ENCODE measurements at places on chromosomes 12 and 14. TPM values are rescaled to one million over a fixed set of nuclear protein-coding genes. Genes with fewer than 3 reads are reported as not detected.

DNA sequence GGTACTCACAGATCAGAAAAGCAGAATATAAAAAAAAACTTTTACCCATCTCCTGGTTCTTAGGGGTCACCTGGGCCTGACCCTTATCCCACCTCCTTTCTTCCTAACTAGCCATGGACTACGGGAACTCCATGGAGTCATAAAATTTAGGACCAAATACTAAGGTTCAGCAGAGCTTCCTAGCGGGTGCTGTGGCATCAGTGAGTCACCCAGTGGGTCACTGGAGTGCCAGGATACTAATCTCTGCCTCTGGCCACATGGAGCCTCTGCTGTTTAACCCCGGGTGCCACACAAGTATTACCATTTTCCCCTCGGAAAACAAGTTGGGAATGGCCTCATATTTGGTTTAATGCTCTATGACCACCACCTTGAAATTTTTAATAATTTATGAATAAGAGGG is 6.9 kb downstream of the ZBTB39 start:
- no peaks in the 10 kb centered on the region for H3K36me3 ChIP-seq
- no peak overlapping the region for H3K27ac ChIP-seq

DNA sequence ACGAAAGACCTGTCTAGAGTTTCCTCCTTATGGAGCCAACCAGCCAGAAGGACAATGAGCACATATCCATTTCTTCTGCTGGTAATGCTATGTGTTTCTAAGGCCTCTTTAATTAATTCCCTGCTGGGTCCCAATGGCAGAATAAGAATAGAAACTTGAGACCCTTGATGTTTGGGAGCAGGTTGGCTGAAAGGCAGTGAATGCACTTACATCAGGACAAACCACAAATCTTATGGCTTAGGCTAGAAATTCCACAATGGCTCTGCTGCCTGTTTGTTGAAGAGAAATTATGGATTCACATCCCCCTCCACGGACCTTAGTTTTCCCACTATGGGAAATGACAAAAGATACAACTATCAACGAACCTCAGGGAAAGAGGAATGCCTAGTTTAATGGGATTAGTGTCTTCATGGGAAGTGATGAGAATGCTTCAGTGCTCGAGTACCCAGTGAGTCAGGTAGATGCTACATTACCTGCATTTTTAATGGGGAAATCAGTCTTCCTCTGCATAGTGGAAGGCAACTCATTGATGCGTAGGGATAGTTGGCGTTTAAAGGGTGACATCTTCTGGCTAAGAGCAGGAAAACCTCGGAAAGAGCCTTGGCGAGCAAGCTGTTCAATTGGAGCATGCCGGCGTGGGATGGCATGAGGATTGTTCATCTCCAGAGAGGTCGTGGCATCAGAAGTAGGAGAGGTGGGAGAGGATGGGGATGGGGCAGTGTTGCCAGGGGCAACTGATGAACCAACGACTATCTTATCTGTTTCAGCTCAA is 46.5 kb downstream of the PAPLN start:
- H3K27ac ChIP-seq, result no peak overlapping the region
- no peak overlapping the region for H3K4me3 ChIP-seq
- peaks cover 6% of the 10 kb centered on the region for H3K36me3 ChIP-seq
- H3K4me1 ChIP-seq, result no peaks in the 10 kb centered on the region
- no peaks in the 10 kb centered on the region for H3K27me3 ChIP-seq

GRCh38 chr12:6652391-6652790 is 5.2 kb upstream of the ACRBP start:
- H3K4me3 ChIP-seq, result no peak overlapping the region
- H3K27me3 ChIP-seq, result no peaks in the 10 kb centered on the region
- no peaks in the 10 kb centered on the region for H3K4me1 ChIP-seq

- no peak for DNase-seq
- H3K4me1 ChIP-seq, result no peaks in the 10 kb centered on the region
Measured at GRCh38 chr12:68114606-68115005, 44.9 kb downstream of the IFNG start.

DNA sequence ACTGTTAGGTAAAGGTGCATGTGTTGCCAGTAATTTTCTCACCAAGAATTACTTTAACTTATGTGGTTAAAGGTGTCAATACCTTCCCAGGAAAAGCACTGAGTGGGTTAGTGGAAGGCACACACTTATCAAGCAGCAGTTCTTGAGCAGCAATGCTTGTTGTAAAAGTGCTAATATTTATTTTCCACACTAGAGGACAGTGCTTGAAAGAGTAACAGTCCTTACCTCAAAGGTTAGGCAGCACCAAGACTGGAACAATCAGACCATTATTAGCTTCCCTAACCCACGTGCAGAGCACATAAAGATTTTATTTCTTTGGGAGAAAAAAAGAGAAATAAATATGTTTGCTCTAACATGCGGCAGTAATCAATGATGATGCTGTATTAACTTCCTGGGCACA is 48.8 kb upstream of the KRR1 start:
- no peak overlapping the region for H3K4me3 ChIP-seq
- H3K27me3 ChIP-seq, result no peaks in the 10 kb centered on the region
- H3K4me1 ChIP-seq, result no peaks in the 10 kb centered on the region
- no peaks in the 10 kb centered on the region for H3K36me3 ChIP-seq
- no peak overlapping the region for H3K27ac ChIP-seq
- no peak for DNase-seq

TRPV4 gene
- 3.9 TPM for total RNA-seq

RPL10L gene
- total RNA-seq, result not detected

KRT71 gene
- not detected for total RNA-seq

DUSP16 gene
- total RNA-seq, result 27.4 TPM

GRCh38 chr14:35189422-35189821 is 67.1 kb downstream of the PRORP start:
- H3K27ac ChIP-seq, result no peak overlapping the region
- no peaks in the 10 kb centered on the region for H3K36me3 ChIP-seq
- DNase-seq, result no peak
- no peaks in the 10 kb centered on the region for H3K27me3 ChIP-seq

- peak within 1 kb of the TSS; percentile 93 for H3K27ac ChIP-seq
- no peaks in the 10 kb centered on the region for H3K27me3 ChIP-seq
- peak; percentile 79 for DNase-seq
- no peaks in the 10 kb centered on the region for H3K36me3 ChIP-seq
- H3K4me1 ChIP-seq, result no peaks in the 10 kb centered on the region
- H3K4me3 ChIP-seq, result peak within 1 kb of the TSS; percentile 98
Measured at GRCh38 chr14:20332788-20333493, at the start of gene CCNB1IP1. CCNB1IP1 (minus strand) TSS chr14:20333279; CDS start chr14:20316523, 16,756 bp downstream.

GRCh38 chr14:100567009-100567876 is 20.0 kb downstream of the BEGAIN start:
- H3K27ac ChIP-seq, result no peak overlapping the region
- peak overlapping the region; percentile 33 for H3K4me3 ChIP-seq
- no peak for DNase-seq
- H3K4me1 ChIP-seq, result no peaks in the 10 kb centered on the region
- no peaks in the 10 kb centered on the region for H3K27me3 ChIP-seq

HPD gene
- 5.2 TPM for total RNA-seq

GRCh38 chr12:84955298-84955697 is 42.7 kb upstream of the SLC6A15 start:
- no peak overlapping the region for H3K27ac ChIP-seq
- DNase-seq, result no peak
- no peak overlapping the region for H3K4me3 ChIP-seq
- H3K27me3 ChIP-seq, result no peaks in the 10 kb centered on the region

GRCh38 chr12:57459055-57459749 is 383 bp upstream of the GLI1 start:
- H3K4me1 ChIP-seq, result no peaks in the 10 kb centered on the region
- no peak overlapping the region for H3K27ac ChIP-seq
- peak overlapping the region; percentile 70 for H3K4me3 ChIP-seq
- DNase-seq, result peak; percentile 98
- no peaks in the 10 kb centered on the region for H3K36me3 ChIP-seq

GRCh38 chr14:42070031-42070430 is 463.4 kb downstream of the LRFN5 start:
- DNase-seq, result no peak
- H3K4me1 ChIP-seq, result no peaks in the 10 kb centered on the region
- no peak overlapping the region for H3K4me3 ChIP-seq
- H3K36me3 ChIP-seq, result no peaks in the 10 kb centered on the region
- no peak overlapping the region for H3K27ac ChIP-seq
- no peaks in the 10 kb centered on the region for H3K27me3 ChIP-seq

MYL2 gene
- total RNA-seq, result not detected

- H3K36me3 ChIP-seq, result peaks cover 13% of the 10 kb centered on the region
- no peak for DNase-seq
- no peaks in the 10 kb centered on the region for H3K4me1 ChIP-seq
- no peaks in the 10 kb centered on the region for H3K27me3 ChIP-seq
- no peak overlapping the region for H3K27ac ChIP-seq
Measured at GRCh38 chr14:21395450-21395849, 11.6 kb upstream of the SUPT16H start.

- H3K4me3 ChIP-seq, result no peak overlapping the region
- no peak for DNase-seq
- H3K27me3 ChIP-seq, result no peaks in the 10 kb centered on the region
- H3K27ac ChIP-seq, result no peak overlapping the region
- H3K36me3 ChIP-seq, result no peaks in the 10 kb centered on the region
Measured at GRCh38 chr14:69853774-69854173, 25.4 kb upstream of the SMOC1 start.

DNA sequence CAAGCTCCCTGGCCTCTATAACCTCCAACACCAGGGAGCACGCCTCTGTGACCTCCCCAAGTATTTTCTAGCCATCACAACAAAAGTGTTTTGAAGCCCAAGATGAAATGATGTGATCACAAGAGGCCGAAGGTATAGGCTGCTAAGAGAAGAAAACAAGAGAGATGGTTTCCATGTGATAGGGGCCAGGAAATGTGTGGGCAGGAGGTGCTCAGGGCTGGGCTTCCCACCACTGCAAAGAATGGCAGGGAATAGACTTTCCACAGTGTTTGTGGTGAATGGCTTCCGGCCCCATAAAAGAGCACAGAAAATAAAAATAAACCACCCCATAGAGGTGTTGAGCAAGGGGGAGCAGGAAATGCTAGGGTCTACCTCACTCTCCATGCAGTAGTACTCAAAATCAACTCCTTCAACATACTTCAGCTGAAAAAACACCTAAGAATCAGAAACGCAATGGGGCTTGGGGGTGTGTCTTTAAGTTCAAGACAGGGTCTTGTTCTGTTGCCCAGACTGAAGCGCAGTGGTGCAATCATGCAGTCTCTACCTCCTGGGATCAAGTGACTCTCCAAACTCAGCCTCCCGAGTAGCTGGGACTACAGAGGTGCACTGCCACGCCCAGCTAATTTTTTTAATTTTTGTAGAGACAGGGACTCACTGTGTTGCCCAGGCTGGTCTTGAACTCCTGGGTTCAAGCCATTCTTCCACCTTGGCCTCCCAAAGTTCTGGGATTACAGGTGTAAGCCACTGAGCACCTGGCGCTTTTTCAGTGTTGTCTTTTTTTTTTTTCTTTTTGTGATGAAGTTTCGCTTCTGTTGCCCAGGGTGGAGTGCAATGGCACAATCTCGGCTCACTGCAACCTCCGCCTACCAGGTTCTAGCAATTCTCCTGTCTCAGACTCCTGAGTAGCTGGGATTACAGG is 27.1 kb downstream of the DAD1 start:
- H3K27ac ChIP-seq, result no peak overlapping the region
- DNase-seq, result no peak
- no peaks in the 10 kb centered on the region for H3K4me1 ChIP-seq

- H3K36me3 ChIP-seq, result peaks cover 25% of the 10 kb centered on the region
- no peaks in the 10 kb centered on the region for H3K27me3 ChIP-seq
- H3K4me1 ChIP-seq, result no peaks in the 10 kb centered on the region
- H3K27ac ChIP-seq, result no peak overlapping the region
- peak; percentile 10 for DNase-seq
Measured at GRCh38 chr14:103671911-103672310, 42.9 kb downstream of the KLC1 start.

KRT75 gene
- not detected for total RNA-seq

DNA sequence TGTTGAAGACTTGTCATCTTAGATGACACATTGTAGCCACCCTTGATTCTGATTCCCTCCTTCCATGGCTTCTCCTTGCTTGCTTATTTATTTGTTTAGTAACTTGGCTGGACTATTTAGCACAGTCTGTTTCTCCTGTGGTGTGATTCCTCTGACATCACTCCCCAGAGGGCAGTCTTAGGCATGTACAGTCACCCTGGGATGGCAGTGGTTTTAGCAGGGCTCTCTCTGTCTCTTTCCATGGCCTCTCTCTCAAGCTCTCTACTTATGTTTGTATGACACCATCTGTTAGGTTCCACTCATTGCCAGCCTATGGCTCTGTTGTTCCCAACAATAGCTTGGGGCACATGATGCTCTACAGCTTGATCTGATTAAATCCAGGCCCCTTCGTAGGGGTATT is 158.3 kb downstream of the ADGRD1 start:
- no peaks in the 10 kb centered on the region for H3K27me3 ChIP-seq
- H3K27ac ChIP-seq, result no peak overlapping the region
- peak; percentile 15 for DNase-seq
- H3K4me1 ChIP-seq, result no peaks in the 10 kb centered on the region
- H3K36me3 ChIP-seq, result no peaks in the 10 kb centered on the region

DBX2 gene
- total RNA-seq, result 0.19 TPM

TRHDE gene
- 2.3 TPM for total RNA-seq

- no peak overlapping the region for H3K27ac ChIP-seq
- H3K4me3 ChIP-seq, result no peak overlapping the region
- no peaks in the 10 kb centered on the region for H3K36me3 ChIP-seq
- DNase-seq, result no peak
- H3K4me1 ChIP-seq, result peaks cover 5% of the 10 kb centered on the region
Measured at GRCh38 chr12:127590868-127591267, 676.1 kb upstream of the TMEM132C start.

DNA sequence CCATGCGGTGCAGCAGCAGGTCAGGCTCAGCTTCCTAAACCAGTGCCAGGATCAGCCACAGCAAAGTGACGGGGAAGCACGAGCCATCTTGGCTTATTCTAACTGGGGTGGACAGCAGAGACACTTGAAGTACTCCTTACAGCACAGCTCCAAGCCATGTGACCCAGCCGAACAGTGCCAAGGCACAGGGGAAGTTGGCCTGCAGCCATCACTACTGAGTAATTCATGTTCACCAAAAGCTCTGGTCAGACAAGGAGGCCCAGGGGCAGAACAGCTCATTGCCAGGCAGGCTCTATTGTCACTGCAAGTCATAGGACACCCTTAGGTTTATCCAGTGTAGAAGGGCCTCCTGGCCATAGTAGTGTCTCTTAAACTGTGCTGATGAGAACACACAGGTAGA is 23.4 kb upstream of the SLC35F4 start:
- no peaks in the 10 kb centered on the region for H3K36me3 ChIP-seq
- peak; percentile 86 for DNase-seq
- H3K4me1 ChIP-seq, result peaks cover 5% of the 10 kb centered on the region

- no peaks in the 10 kb centered on the region for H3K27me3 ChIP-seq
- no peaks in the 10 kb centered on the region for H3K4me1 ChIP-seq
- no peak for DNase-seq
- no peak overlapping the region for H3K27ac ChIP-seq
- no peaks in the 10 kb centered on the region for H3K36me3 ChIP-seq
Measured at GRCh38 chr12:19421503-19422282, 17.6 kb upstream of the AEBP2 start.

Data from aorta (tissue), 5 donors.